Stimulated activated CD4-positive, alpha-beta T cell treated with anti-CD3 and anti-CD28 coated beads, TNF-alpha, amount 100 ng/mL, for 48 hours (primary cell): ENCODE measurements at places on chromosomes 6 and 20.

GRCh38 chr6:44538131-44538806, 150.8 kb downstream of the CDC5L start:
- DNase-seq, result no peak

DNA sequence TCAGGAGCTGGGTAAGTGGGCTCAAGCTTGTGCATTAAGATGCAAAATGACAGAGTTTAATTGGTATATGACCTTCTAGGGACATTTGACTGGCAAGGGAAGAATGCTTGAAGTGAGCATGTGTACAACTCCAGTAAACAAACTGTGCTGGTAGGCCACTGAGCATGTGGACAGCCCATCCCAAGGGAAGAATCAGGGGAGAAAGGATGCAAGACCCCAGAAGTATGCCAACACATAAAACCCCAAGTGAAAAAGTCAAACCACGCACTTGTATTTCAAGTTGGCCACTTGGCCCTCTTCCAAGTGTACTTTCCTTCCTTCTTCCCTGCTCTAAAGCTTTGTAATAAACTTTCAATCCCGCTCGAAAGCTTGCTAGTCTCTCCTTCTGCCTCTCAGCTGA, 10.4 kb upstream of the THBD start:
- DNase-seq, result no peak

DNA sequence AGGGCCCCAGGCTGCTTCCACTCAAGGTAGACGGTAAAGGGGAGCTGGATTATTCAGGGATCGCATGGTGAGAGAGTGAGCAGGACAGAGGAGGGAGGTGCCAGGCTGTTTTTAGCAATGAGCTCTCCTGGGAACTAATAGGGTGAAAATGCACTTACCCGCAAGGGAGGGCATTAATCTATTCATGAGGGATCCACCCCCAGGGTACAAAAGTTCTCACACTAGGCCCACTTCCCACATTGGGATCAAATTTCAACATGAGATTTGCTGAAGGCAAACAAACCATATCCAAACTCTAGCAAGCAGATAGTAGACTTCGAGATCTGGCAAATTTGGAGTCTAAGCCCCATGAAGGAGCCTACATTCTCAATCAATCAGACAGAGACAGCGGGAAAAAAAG, 408.6 kb downstream of the RNF144B start:
- no peak for DNase-seq

DNA sequence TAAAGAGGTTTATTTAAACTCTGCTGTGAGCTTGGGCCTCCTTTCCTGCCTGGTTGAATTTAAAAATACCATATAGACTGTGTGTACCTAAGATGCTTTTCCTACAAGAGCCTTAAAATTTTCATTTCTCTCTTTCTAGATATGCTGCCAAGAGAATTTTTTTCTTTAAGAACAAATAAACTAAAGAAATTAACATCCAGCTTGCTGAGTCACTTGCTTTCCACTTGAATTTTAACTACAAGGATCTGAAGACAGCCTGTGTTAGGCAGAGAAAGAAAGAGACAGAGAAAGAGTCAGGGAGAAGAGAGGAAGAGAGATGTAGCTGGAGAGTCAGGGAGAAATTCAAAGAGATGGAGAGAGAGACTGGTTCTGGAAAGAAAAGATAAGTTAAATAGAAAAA, 18.3 kb upstream of the SNAP25 start:
- DNase-seq, result no peak

DNA sequence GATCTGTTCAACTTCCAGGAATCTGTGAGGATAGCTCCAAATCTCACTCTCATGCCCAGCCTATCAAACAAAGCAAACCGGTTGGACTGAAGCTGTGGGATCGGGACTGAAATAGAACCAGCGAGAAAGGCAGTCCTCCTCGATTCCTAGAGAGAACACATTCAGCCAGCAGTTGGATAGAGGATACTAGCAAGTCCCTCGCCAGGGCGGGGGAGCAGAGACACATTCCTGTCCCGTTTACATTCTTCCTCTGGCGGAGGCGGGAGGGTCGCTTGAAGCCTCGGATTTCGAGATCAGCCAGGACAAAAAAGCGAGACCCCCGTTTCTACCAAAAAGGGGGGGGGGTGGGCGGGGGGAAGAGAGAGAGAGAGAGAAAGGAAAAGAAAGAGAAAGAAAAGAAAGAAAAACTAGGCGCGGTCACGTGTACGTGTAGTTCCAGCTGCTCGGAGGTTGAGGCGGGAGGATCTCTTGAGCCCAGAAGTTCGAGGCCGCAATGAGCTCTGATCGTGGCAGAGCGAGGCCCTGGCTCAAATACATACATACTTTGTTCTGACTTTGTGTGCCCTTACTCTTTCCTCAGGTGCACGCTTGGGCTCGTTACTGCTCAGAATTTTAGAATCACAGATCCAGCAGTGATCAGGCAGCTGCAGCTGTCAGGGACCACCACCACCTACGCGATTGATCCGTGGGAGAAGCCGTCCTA, 19.5 kb downstream of the ZNF311 start:
- DNase-seq, result no peak

DNA sequence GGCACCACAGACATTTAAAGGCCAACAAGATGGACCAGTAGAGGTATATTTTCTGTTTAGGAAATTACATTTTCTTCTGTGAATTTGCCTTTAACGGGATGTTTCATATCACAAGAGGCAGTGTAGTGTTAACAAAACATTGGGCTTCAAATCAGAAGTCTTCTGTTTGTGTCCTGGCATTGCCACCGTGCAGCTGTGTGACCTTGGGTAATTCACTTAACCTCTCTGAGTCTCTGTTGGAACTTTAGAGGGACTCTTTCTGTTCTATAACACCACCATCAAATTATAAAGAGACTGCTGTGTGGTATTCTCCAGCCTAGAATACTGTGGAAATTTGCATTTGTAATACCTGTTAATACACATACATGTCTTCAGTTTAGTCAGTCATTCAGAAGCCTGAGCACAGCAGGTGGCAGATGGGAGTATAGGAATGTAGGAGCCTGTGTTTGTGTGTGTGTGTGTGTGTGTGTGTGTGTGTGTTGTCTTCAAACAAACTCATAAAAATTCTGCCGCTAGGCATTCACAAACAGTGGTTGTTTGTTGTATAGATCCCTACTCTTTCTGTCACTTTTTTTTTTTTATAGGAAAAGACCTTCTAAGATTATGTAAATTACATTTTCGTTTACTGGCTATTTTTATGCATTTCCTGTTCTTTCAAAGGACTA, 22.6 kb downstream of the UST start:
- DNase-seq, result no peak

- no peak for DNase-seq
Measured at GRCh38 chr6:140281236-140281635, 906.8 kb upstream of the CITED2 start.

DNA sequence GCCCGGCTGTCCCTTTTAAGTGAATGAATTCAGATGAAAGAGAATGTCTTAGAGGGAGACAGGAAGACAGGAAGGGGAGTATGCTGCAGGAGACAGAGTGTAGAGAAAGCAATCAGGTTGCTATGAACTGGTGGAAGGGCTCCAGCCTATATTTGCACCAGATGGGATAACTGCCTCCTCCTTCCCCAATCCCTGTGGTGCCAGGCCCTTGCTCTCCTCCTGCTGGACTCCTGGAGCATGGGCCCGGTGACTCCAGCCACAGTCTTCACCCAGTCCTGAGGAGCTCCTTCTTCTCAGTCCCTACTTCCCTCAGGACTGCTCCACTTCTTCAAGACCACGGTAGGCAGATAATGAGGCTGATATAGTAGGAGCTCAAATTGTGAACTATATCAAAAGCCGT, 91.8 kb downstream of the TMEM200A start:
- DNase-seq, result no peak

DNA sequence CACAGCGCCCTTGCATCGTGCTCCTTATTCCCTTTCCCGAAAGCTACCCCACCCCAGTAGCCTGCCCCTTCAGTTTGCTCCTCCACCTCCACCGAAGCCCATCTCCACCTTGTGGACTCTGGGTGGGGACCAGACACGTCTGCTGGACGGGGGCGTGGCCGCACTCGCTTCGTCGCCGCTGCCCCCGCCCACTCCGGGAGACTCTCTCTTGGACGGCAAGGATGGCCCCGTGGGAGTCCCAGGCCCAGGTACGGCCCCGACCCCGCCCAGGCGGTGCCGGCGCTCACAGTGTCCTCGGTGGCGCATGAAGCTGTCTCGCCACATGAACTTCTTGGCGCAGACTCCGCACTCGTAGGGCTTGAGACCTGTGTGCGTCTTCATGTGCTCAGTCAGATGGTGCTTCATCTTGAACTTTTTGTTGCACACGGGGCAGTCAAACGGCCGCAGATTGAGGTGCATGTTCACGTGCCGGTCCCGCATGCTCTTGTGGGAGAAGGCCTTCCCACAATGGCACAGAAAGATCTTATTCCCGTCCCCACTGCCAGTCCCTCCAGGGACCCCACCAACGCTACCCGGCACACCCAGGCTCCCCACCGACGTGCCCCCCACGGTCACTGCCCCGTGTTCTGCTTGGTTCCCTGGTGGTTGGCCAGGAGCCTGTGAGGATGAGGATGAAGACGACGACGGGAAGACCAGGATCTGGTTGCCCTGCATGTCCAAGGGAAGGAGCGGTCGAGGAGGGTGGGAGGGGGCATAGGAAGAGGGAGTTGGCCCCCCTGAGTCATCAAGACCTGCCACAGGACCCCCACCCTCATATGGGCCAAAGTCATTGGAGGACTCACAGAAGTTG, 1.3 kb upstream of the TAPBP start:
- DNase-seq, result no peak

DNA sequence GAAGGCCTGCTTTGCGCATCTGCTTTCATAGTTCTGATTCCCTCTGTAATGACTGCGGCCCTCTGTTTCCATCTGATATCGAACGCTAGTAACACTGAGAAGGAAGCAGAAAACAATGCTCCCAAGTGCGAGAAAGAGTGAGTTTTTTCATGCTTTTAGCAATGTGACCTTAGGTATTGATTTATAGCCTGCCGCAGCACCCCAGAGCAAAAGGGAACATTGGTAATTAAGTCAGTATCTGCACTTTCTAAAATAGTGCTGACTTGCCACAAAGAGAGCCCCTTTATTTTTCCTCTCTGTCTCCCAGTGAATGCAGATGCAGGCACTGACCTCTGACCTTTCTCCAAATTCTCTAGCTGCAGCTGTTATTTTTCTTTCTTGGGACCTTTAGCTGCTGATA, 129.8 kb downstream of the HDGFL1 start:
- no peak for DNase-seq

- no peak for DNase-seq
Measured at GRCh38 chr6:122790423-122791309, 1.6 kb downstream of the SMPDL3A start.

DNA sequence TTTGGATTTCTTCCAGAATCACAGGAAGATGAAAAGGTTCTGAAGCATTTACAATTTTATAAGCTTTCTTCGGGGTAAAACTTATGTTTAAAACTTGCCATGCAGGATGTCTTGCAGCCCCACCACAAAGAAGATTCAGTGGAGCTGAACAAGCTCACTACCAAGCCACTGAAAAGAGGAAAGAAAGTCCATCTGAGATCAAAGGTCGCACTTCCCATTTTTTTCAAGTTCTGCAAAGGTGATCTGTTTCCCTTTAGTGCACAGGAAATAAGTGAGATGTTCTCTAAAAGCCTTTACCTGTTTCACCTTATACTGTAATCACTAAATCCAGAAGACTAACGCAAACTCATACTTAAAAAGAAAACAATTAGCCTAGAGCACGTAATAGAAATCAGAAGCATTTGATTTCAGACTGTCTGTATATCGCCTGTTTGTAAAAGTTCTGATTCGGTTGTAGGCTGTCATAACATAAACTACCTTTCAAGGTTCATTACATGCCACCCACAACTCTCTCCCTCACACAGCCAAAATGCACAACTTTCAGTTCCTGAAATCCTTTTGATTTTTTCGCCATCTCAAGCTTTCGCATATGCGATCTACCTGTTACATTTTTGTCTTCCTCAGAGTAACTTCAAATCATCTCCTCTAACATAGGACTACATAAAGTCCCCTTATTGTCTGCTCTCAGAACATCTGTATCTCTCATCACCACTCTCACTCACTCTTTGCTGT, 1.8 kb downstream of the ECHDC1 start:
- DNase-seq, result no peak
